ENCODE measurements at places on chromosomes 5 and 9.
A peak's percentile ranks its signal among the peaks of the same experiment; 100 is the strongest.

GRCh38 chr5:66113160-66113559 lies 30.9 kb upstream of the SREK1 start:
- DNase-seq = no peak

DNA sequence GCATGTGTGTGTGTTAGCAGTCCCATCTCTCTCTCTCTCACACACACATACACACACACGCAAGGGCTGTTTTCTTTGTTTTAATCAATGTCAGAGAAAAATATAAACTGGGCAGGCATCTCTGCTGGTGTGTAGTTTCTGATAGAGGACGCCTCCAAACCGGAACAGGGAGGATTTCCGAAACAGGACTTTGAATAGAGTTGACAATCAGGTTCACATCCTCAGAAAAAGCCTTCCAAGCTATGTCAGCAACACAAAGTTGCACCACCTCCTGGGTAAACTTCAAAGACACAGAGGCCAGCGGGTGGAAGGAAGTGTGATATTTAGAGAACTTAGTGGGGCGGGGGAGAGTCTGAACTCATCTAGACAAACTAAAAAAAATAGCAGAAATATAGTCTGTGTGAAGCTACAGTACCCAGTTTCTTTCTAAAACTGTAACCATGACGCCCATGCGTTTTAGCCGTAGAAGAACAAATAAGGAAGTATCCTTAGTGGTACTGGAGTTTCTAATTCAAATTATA lies 1.2 kb downstream of the ST8SIA4 start:
- no peak for DNase-seq

DNA sequence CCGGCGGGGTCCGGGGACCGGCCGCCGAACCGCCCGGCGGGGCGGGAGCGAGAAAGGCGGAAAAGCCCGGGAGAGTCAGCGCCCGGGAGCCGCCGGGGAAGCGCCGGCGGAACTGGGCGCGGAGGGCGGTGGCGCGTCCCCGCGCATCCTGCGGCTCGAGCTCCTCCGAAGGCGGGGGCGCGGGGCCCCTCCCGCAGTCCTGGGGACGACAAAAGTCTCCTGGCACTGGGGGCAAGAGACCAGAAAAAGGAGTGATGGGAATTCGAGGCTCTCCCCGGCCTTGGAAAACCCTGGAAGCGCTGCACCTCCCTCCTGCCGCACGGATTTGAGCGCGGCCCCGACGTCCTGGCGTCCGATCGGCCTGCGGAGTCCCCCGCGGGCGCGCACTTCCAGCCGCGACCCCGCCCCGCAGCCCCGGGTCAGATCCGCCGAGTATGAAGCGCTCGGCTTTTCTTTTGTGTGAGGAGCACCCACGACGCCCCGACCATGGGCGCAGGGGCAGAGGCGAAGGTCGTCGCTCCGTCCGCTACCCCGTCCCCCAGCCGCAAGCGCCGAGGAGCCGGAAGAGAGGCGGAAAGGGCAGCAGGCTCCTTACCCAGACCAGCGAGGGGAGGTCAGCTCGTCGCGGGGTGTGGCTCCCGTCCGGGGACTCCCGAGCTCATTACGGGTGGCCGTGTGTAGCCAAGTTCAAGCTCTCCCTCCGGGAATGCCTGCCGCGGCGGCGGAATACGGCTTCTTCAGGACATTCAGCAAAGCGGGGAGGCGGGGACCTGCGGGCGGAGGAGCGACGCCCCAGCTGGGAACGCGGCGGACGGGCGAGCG lies at the start of gene EPB41L4A:
TSS of gene EPB41L4A (minus strand) at position 114 of the 822 bp plus-strand sequence. CDS start 238 bp downstream, outside the sequence.
- no peak for DNase-seq

DNA sequence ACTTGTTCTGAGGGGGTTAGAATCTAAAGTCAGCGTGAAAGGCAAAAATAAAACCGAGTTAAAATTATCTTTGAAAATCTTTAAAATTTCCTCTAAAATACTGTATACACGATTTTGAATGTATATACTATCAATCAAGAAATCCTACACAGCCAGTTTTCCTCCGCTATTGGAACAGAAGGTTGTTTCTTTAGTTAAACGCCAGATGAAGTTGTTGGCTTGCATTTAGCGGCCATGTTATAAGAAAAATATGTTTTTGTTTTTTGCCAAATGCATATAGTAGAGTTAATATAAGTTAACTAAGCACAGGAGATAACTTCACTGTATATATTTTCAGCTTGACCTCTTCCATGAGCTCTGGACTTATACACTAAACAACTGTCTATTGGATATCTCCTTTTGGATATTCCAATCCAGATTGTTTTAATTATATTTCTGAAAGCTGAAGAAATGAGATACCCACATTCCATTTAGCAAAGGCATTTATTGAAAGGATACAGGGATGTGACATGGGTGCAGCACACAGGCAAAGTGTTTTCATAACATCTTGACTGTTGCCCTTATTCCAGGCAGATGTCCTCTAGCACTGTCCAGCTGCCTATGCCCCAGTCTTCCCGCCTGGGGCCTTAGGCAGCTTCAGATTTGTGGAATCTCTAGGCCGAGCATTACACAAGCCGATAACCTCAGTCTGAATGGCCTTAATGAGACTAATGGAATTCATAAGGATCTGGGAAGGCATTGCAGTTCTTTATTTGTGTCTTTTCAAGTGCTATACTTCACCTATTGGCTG lies 10.0 kb upstream of the ATG10 start:
- no peak for DNase-seq

- DNase-seq = peak; percentile 39
These were observed 449.1 kb downstream of the PSAT1 start for GRCh38 chr9:78746010-78746409.

- DNase-seq = no peak
These were observed 88.0 kb upstream of the RAPGEF1 start for GRCh38 chr9:131827821-131828369.

GRCh38 chr9:134532084-134532483 lies 109.5 kb upstream of the COL5A1 start:
- DNase-seq = no peak

DNA sequence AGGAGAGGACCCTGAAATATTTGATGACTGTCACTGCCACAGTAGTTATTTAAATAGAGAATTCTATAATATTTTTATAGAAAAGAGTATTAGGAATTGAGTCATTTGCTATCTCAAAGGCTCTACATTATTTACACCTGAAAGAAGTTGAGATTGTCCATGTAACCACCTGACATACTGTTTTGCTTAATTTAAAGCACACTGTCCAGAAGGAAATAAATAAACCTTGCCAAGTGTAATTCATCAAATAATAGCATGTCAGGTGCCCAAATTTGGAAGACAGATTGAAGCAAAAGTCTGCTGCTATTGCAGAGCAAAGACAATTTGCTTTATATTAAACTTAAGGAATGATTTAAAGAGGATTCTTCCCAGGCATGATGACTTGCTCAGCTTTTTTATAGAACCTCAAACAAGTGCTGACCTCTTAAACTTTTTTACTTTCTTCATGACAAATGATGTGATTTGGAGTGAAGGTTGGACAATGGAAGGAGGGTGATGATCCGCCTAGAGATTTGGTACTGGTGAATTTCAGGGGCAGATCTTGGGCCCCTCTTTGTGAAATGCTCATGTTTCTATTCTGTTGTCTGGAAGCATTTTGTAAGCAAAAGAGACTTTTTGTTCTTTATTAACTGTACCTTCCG lies 65.0 kb downstream of the DAPK1 start:
- no peak for DNase-seq

DNA sequence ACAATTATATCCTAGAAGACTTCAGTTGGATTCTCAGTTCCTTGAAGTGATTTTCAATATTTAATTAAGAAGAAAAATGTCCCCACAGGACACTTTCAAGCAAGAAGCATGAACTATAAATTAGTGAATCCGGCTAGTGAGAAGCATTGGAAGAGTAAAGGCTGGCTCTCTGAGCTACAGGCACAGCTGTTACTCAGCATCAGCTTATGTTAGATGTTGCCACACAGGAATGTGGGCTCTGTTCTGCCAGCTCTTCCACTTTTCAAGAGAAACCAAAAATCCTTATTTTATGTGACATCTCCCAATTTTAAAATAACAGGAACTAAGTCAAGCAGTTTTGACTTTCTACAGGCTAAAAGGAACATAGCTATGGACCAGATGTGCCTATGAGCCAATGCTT lies 14.9 kb downstream of the ZNF474 start:
- DNase-seq = no peak

DNA sequence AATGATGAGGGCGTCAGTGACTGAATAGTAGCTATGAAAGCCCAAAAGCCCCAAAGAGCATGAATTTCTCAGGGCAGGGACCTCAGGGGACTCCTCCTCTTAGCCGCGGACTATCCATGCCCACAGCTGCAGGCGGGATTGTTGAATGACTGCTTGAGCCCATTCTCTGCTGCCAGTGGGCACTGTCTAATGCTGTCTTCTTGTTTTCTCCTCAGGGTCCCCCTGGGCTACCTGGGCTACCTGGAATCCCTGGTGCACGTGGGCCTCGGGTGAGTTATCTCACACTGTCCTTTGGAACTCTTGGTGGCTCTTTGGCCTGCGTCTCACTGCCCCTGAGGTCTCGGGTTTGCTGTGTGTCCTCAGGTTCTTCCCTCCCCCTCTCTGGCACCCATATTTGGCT lies 22.7 kb downstream of the COL27A1 start:
- DNase-seq = no peak

DNA sequence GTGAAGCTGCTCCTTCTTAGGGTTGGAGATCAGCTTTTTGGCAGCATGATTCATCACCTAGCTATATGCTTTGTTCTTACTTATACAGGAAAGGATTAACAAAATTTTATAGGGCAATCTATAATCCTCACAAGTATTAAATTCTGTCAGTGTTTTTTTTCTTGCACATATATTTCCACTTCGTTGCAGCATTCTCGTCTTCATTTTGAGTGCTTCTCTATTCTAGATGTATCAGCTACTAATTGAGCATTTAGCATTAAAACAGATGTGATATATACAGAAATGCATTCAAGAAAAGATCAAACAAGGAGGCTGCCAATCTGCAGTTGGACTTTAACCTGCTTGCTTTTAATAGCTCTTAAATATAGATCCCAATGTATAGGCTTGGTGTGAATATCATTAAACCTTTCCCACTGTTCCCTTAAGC lies 3.6 kb upstream of the CTXN3 start:
- no peak for DNase-seq

GRCh38 chr9:77969083-77969482 lies 62.5 kb downstream of the GNAQ start:
- DNase-seq = no peak

DNA sequence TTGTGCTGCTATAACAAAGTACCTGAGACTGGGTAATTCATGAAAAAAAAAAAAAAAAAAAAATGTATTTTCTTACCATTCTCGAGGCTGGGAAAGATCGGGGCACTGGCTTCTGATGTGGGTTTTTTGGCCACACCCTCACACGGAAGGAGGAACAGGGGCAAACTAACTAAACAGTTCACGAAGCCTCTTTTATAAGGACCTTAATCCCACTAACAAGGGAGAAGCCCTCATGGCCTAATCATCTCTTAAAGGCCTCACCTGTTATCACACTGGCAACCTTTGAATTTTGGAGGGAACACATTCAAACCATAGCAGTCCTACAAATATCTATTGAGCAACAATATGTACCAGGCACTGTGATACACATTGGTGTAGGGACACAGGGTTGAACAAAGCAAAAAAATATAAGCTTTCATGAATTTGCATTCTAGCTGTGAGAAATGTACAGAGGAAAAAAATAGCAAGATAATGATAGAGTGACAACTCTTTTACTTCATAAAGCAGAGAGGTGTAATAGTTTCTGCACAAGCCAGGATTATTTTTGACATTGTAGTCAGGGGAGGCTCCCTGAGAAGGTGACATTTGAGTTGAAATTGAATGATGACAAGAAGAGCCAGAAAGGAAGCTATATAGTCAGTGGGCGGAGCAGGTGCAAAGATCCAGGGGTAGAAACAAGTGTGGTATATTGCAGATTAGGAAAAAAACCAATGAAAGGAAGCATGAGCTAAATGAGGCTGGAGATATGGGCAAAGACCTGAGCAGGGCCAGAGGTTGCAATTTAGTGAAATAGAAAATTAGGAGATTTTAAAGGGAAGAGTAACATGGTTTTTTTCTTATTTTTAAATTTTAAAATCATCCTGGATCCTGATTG lies 68.1 kb upstream of the GRAMD2B start:
- DNase-seq = no peak

- DNase-seq = no peak
These were observed 113.2 kb downstream of the GCNT1 start for GRCh38 chr9:76572151-76572550.

DNA sequence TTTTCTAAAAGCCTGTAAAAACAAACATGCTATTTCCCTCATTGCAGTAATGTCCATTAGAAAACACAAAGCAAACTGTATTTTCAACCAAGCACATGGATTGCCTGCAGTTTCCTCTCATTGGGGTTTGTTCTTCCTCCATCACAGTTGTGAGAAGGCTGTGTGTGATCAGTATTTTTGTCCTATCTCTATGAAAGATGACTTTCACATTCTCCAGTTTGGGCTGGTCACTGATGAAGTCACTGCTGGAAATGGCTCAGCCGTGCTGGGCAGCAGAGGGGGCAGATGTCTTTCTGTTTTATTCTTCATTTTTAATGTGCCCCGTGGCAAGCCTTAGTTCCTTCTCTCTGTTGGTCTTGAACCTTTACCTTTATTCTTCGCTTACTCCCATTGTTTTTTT lies 288.9 kb upstream of the MPDZ start:
- DNase-seq = no peak

GRCh38 chr9:7489036-7489435 lies 310.5 kb downstream of the DMAC1 start:
- DNase-seq = no peak

- no peak for DNase-seq
These were observed 371.9 kb downstream of the EBF1 start for GRCh38 chr5:158727771-158728311.

GRCh38 chr9:18359335-18359734 lies 114.6 kb upstream of the ADAMTSL1 start:
- DNase-seq = no peak

DNA sequence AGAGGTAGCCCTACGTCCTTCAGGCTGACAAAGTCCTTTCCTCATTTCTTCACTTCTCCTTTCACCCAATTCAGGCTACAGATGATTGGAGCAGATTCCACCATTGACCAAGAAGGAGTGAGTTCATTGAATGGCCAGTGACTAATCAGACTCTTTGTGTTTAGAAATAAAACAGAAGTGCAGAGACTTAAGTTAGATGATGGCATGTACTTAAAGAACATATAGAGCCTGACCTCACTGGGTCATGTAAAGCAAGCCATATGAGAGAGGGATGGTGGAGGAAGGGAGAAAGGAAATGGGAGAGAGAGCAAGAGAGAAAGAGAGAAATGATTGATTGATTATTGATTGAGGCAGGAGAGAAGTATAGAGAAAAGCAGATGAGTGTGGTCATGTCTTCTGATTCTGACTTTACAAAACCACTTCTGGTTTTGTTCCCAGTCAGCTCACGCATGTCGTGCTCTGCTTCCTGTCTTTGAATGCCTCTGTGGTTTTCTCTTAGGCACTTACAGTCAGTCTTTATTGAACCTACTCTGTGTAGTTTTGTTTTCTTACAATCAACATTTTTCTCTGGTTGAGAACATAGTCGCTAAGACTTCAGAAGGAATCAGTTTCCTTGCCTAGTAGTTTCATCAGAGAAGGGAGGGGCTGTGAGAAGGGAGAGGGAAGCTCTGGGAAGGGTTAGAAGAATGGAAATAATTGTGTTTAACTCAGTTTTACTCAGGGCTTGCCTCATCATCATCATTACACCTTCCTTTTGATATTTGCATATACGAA lies 149.2 kb upstream of the KLF9 start:
- no peak for DNase-seq
